Activated T-helper 1 cell treated with anti-CD3 and anti-CD28 coated beads, Interleukin-2, amount 50 U/mL, for 16 hours (primary cell): ENCODE measurements at places on chromosomes 7 and 10.

DNA sequence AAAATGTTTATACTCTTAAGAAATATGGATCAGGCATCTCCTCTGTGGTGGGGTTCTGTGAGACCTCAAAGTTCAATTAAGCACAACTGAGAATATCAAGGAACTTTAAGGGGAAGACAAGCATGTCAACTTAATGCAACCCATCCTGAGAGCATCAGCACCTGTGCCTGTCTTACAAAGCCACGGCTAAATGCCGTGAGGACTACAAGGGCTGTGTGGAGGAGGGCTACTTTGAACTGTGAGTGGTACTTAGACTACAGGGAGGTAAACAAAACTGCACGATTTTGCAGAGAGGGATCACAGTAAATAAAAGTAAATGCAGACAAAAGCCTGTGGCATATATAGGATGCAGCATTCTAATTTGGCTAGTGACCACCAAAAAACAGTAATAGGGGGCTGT lies 139.1 kb downstream of the ATE1 start:
- no peak for DNase-seq

- DNase-seq, result no peak
These were observed 44.4 kb downstream of the ALOX5 start for GRCh38 chr10:45418417-45418848.

GRCh38 chr7:54394834-54395233 lies 147.3 kb upstream of the VSTM2A start:
- DNase-seq, result no peak

- no peak for DNase-seq
These were observed 49.3 kb upstream of the INPP5A start for GRCh38 chr10:132488231-132488821.

- no peak for DNase-seq
These were observed 9.7 kb upstream of the ANK3 start for GRCh38 chr10:60399328-60399727.

DNA sequence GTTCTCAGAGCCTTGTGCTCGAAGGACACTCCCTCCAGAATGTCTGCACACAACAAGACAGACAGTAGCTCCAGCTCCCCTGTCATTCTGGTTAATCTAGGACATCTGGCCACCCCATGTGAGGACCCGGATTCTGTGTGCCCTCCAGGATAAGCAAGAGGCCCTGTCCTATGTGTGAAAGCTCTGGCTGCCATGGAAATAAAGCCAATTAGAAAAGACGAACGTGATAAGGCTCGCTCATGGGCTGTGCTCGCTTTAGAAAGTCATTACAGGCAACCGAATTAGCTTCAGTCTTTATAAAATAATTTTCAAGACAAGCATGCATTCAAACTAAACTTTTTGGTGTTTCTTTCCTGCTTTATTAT lies 263.4 kb downstream of the INHBA start:
- DNase-seq, result no peak

- DNase-seq, result no peak
These were observed 30.4 kb downstream of the AMPH start for GRCh38 chr7:38600741-38601140.

- no peak for DNase-seq
These were observed 1169.9 kb downstream of the NXPH1 start for GRCh38 chr7:9603291-9603690.

DNA sequence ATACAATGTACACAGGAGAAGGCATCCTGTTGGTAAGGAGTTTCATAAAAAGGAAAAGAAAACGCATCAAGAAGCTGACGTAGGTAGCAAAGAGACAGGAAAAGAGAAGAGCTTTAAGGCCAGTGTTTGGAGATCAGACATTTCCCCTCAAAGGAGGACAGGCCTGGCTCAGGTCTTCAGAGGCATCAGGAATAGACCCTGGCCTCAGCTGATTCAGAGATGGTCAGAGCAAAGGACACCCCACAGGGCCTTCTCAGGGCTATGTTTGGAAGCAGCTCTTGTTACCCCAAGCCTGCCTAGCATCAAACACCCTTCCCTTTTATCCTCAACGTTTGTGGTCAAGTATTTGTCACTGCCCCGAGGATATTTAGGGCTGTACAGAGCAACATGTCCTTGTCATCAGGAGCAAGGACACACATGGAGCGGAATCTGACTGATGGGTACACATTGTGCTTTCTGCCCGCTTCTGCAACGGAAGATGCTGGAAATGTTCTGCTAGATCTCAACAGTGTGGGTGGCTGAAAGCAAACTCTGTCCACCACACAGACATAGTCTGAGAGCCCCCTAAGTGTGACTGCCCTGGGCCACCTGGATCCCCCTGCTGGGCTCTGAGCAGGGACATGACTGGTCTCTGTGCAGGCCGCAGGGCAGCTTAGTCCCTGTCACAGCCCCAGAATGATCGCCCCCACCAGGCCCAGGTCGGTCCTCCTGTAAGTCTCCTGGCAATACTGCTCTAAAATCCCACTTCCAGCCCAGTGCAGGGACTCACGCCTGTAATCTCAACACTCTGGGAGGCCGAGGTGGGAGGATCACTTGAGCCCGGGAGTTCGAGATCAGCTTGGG lies 1.0 kb upstream of the ZDHHC4 start:
- DNase-seq, result no peak

DNA sequence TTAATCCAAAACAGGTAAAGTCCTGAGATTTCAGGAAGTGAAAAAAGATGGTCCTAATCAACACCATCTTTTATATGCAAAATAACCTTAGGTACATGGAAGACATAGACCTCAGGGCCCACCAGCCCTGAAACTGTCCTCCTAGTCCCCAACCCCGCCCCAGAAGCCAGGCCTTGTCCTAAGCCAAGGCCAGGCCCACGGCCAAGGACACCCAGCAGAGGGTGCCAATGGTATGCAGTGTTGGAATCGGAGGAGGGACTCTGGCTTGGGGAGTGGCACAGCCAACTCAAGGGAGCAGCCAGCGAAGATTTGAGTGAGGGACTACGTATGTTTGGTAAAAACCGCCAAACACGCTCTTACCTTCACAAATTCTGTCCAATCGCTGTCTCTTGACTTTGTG lies 96.7 kb downstream of the ZRANB1 start:
- no peak for DNase-seq

DNA sequence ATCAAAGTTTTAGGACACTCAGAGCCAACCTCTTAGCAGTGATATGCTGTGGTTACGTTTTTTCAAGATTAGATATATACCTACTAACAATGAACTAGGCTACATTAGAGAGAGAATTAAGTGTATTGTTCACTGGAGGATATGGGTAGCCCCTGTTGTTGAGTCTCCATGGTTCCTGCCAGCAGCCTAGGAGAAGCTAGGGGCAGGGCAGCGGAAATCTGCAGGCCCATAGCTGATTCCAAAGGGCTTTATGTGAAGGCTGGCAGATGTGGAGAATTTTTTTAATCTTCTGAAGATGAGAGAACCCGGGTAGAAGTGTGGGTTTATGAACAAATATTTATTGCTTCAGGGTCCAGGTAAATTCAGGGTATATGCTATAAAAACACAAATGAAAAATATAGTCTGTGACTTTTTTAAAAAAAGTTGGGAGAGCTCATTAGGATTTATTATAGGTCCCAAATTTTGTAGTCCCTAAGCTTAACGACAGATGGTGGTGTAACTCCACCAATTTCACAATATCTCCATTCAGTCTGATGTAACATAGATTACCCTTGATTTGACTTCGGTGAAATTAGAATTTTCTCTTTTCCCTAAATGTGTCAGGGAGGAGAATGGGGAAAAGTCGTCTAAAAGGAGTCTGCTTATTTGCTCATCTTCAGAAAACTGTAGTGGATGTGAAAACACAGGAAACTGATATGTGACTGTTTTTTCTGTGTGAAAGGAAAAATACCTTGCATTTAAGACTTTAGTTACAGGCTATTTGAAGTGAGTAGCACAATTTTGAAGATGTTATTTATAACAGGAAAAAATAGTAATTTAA lies 163.0 kb upstream of the PPP1R3A start:
- no peak for DNase-seq

- DNase-seq, result no peak
These were observed 842 bp upstream of the JAKMIP3 start for GRCh38 chr10:132064771-132065437.

GRCh38 chr7:69398986-69399385 lies 199.3 kb upstream of the AUTS2 start:
- DNase-seq, result no peak

DNA sequence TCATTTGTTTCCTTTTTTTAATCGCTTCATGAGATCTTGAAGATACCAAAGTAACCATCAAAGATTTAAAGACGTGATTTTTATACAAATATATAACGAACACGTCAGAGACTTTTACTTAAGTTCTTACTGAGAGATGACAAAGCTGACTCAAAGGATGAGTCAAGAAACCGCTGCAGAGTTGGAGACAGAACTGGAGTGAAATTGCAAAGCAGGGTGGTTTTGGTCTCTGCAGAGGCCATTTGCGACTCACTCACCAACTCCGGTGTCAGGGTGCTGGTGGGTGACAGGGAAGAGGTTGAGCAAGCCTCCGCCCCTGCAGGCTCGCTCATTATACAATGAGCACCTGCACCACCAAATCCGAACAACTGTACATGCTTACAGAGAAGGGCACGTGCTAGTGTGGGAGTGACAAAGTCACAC lies 75.2 kb downstream of the DNAJB6 start:
- DNase-seq, result no peak

DNA sequence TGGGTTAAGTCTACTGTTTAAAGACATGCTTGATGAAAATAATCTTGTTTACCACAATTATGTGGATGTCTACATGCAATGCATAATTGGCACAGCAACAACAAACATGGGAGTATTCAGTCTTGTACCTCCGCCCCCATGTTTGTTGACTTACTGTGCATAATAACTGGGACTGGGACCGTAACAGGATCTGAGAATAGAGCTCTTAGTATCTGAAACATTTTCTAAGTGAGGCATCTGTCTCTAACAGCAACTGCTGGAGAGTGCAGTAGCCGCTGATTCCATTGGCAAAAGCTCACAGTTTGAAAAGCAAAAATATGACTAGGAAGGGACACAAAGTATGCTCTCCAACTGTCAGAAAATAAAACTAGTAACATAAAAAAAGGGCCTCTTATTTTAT lies 61.6 kb downstream of the ENO4 start:
- no peak for DNase-seq

GRCh38 chr7:139725077-139725476 lies 52.7 kb downstream of the HIPK2 start:
- DNase-seq, result no peak

DNA sequence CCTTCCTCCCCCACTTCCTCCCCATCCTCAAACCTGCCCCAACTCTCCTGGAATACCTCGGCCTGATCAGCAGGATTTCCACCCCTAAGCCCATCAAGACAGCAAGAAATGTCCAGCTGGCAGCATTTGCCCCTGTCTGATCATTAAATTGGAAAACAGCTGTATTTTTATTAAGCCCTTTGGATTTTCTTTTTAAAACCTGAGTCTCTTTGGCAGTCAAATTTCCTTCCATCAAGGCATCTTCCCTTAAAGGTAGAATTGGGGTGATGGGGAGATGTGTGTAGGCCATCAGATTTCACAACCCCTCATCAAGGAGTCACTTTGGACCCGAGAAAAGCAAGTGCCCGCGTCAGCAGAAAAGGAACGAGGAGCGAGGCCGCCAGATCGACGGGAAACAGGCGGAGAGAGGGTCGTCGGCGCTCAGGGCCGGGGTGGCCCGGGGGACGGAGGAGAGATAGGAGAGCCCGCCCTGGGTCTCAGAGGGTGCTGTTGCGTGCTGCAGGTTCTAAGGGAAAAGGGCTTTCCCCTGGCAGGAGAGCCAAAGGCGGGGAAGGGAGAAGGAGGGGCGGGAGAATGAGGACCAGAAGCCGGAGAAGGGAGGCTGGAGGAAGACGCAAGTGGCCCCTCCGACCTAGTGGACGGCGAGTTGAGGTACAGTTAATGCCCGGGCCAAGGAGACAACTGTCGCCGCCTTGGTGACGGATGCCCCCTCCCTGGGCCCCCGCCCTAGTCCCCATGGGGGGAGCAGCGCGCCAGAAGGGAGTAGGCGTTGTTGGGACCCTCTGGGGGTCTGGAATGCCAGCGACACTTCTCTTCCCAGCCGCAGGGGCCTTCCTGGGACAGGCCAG lies 11.5 kb upstream of the GATA3 start:
- DNase-seq, result no peak

DNA sequence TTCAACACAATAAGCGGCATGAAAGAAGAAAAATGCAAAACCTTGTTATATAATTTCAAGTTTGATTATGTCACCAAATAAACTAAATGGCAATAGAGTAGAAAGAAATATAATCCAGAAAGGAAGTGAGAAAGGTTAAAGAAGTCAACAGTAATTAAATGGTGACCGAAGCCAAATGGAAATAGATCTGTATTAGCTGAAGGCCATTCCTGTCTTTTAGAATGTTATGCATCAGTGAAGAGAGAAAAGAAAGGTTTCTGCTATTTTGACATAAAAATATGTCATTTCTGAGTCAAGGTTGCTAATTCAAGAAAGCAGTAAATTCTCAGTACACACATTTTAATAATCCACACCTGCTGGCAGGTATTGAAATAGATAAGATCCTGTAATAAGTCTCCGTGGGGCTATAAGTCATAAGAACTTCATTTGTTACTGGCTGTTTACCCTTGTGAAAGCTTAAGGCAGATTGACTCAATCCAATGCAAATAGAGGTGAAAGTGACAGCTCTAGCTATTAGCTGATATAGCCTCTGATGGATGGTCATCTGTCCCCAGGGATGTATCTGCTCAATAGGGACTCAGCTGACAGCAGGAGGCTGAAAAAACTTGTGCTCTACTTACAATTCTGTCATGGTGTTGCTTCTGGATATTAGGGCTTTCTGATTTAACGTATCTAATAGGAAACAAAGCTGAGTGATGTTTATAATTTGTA lies 152.1 kb downstream of the FZD1 start:
- DNase-seq, result no peak
